ENCODE measurements at places on chromosomes 2 and 18.

DNA sequence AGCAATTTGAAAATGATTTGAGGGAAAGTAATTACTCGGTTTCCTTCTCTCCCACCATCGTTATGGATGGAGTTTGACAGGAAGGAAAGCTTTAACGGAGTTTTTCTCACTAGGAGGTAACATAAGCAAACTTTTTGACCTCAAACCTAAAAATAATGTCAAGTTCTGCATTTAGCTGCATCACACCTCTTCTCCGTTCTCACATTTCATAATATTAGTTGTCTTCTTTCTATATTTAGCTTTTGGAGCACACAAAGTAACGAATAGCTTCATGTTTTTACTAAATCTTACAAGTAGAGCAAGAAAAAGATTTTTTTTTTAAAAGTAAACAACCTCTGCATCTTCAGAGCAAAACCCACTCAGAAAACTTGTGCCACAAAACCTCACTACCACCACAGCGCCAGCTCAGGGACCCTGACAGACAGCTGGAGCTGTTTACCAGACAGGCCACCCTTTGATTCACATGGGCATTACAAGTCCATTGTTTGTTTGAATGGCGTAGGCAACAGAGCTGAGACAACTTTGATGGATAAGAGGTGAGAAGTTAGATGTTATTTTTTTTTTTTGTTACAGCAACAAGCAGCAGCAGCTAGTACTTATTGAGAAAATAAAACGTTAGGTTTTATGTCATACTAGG is 21.9 kb upstream of the ICOS start:
- no peak for DNase-seq

DNA sequence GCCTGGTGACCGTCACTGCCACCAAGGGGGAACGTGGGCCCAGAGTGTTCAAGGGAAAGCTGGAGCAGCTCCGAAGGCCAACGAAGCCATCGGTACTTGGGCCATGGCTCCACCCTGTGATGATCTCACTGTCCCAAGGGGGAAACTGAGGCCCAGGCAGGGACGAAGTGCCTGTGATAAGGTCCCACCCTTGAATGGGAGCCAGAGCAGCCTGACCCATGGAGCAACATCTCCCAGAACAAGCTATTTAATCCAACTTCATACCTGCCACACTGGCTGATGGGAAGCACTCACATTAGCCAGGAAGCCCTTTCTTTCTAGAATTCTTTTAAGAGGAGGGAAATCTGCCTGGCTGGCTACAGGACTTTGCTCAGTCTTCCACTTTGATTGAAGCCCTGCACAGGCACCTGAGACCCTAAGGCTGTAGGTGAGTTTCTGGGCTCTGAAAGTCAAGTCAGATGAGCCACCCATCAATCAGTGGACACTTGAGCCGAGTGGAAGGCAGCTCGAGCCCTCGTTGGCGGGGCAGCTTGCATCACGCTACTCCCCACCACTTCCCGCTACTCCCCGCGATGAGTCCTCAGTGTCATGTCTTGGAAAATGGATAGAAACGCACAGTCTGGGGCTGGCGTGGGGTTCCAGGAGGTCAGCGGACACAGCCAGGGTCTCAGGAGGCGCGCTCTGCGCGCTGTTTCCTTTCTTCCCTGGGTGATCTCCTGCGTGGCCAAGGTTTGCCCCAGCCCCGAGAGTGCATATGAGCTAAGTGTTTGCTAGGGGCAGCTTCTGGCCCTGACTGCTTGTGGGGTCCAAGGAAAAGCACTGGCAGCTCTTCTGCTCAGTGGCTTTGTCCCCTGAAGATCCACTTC is 2.5 kb upstream of the HS6ST1 start:
- no peak for DNase-seq

- no peak for DNase-seq
Observed at GRCh38 chr2:238063414-238064189, 2.8 kb downstream of the SCLY start.

GRCh38 chr2:203709416-203710040 is 3.1 kb downstream of the CD28 start:
- DNase-seq: no peak

DNA sequence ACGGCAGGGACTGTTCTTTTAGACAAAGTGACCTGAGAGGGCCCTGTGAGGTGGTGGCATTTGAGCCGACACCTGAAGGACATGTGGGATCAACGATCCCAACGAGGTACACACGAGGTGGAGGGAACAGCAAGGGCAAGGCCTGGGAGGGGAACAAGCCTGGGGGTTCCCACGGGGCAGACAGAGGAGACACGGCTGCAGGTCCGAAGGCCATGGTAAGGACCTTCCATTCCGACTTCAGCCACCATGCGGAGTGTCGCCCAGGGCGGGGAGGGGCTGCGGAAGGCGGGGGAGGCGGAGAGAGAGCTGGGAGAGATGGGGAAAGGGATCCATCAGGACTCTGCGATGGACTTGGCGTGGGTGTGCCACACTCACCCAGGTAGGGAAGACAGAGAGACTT is 151.8 kb downstream of the HDAC4 start:
- DNase-seq: no peak

DNA sequence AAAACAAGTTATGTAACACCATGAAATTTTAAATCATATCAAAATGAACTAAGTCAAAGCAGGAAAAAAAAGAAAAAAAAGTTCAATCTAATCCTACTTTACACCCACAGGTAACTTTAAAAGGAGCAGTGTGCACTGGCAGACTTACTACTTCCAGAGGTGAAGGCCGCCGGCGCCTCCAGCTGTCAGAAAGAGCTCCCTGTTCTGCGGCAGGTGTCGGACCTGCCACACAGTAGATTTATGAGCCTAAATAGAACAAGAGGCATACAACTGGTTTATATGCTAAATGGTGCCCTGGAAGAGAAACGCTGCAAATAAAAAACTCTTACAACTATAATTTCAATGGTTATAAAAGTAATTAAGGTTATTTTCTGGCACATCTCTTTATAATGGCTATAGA is 23.1 kb upstream of the PNO1 start:
- no peak for DNase-seq
